ENCODE measurements at places on chromosomes 3 and 15.

DNA sequence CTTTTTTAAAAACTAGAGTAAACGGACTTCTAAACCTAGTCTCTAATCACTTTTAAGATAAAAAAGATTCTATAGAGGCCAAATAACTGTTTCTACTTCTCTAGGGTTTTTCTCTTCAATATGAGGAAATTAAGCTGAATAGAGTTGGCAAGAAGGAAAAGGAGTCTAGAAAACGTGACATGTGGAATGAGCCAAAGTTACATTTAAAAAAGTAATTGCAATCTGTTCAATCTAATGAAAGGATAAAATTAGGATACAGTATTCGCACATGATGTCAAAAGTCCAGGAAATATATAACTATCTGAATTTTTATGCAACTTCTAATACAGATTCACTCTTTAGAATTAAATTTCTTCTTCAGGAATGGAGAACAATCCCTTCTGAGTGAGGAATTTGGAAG, 300.1 kb downstream of the ULK4 start:
- DNase-seq = no peak

- no peak for DNase-seq
Measured at GRCh38 chr3:177968891-177969290, 567.3 kb upstream of the KCNMB2 start.

DNA sequence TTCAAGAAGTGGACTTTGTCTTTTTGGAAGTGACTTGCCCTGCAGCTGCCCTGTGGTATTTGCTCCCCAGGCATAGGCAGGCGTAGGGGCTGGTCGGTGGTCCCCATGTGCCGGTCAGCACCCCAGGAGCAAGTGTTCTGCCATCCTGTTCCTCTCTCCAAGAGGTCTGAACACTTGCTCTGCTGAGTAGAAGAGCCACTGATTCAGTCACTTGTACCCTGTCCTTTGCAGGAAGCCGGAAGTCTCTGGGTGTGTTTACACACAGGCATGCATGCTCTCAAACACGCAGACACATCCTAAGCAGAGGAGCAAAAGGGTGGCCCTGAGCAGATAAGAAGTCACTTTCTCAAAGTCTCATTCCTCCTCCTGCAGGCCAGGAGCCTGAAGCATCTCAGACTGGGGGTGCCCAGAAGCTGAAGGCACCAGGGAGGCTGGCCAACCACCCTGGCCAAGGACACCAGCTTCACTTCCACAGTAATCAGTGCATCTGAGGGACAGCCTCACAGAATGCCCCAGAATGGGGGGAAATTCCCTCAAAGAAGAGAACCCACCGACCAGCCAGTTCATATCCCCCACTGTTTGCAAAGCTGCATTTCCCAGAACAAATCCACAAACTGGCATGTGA, 88.7 kb upstream of the POMGNT2 start:
- DNase-seq = no peak

DNA sequence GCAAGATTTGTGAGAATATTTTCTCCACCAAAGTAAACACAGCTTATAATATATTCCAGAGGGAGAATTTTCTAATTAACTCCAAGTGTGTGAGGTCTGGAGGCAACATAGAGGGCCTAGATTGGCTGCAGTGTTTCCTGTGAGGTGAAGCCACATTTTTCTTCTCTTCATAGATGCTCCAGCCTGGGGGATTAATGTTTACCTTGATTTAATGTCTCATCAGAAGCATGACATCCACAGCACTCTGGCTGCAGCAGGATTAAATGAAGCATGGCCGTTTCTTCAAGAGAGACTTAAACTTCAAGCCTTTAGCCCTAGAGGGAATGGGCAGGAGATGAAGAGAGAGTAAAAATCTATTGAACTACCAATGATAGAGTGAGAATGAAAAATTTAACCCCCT, 137.9 kb upstream of the ZBTB20 start:
- no peak for DNase-seq

DNA sequence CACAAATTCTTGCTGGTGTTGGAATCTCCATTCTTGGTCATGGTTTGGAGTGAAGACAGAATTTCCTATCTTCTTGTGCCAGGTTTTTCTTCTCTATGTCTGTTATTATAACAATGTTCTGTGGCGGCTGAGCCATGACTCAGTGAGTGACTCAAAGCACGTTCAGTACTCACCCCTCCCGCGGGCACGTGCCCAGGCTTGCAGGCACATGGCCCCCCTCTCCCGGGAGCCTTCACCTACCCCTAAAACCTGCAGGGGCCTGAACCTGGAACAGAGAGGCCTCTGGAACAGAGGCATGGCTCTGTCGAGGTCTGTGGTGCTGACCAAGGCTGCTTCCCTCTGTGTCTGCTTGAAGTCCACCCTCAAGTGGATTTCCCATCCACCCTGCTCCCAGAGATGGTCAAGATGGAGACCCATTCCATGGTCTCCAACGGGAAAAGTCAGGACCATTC, 27.6 kb downstream of the PLXNB1 start:
- no peak for DNase-seq

DNA sequence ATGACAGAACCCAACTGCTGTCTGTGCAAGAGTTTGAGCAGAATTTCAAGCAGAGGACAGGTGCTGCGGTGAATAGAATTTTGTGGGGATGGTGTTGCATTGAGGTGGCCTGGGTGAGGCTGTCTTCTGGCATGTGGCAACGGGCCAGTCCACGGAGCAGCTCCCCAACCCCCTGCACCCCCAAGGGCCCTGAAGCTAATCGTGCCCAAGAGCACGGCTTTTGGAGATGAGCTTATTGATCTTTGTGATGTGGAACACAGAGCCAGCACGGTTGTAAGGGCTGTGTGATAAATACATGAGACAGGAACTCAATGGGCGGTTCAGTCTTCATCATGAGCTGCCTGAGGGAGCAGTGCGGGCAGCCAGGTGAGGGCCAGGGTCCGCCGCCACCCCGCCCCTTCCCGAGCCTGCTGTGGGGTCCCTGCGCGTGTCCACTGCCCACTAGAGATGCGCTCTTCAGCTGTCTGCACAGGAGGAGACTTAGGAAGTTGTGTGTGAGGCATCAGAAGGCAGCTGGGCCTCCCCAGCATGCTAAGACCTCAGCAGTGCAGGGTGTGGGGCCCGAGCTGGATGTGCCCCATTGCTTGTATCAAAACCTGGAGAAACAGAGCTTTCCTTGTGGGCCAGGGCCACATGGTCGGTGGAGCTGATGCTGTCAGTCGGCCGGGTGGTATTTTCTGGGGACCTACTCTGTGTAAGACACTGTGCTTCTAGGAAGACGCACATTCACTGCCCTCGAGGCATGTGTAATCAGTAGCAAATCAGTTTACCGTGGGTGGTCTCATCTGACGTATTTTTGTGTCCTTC, 90.5 kb downstream of the CHRNA7 start:
- DNase-seq = no peak

- no peak for DNase-seq
Measured at GRCh38 chr3:33115024-33115768, 1.4 kb downstream of the CRTAP start.

DNA sequence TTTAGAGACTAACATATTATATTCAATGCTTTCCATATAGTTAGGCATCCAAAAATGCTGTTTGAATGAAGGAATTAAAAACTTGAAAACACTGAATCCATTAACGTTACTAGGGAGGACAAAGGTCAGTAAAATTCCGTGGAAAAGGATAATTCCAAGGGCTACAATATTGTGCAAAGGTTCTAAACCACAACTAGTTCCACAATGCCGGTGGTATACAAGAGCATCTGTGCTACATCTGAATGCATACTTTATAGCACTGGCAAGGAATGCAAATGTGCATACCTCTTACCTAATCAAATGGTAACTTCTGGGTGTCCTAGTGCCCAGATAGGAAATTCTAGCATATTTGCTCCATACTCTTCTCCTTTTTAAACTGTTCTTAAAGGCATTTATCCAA, 2.2 kb downstream of the ICE2 start:
- DNase-seq = no peak

DNA sequence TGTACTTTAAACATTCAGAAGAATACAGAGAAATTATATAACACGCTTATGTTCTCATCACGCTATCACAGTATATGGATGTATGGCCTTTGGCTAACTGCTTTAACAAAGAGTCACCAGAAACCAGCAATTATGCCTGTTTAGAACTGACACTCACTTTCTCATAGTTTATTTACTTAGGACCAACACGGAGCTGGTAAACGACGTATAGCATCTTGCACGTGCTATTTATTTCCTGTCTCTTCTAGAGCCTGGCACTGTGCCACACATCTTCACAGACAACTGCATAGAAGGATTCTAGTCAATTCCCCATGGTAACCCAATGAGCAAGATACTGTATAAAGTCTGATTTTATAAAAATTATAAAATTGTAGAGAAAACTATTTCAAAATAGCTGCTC, 43.6 kb downstream of the TBC1D2B start:
- no peak for DNase-seq

DNA sequence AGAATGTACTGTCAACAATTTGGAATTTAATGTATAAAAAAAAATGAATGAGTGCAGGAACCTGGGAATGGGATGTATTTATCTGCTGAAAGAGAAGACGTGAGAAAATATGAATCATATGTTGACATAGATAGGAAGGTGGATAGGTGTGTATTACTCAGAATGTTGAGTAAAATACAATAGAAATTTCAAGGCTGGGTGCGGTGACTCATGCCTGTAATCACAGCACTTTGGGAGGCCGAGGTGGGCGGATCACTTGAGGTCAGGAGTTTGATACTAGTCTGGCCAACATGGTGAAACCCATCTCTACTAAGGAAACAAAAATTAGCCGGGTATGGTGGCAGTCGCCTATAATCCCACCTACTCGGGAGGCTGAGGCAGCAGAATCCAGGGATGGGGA, 202.8 kb downstream of the CADM2 start:
- no peak for DNase-seq

GRCh38 chr15:90540768-90541167, 11.0 kb downstream of the CRTC3 start:
- no peak for DNase-seq

DNA sequence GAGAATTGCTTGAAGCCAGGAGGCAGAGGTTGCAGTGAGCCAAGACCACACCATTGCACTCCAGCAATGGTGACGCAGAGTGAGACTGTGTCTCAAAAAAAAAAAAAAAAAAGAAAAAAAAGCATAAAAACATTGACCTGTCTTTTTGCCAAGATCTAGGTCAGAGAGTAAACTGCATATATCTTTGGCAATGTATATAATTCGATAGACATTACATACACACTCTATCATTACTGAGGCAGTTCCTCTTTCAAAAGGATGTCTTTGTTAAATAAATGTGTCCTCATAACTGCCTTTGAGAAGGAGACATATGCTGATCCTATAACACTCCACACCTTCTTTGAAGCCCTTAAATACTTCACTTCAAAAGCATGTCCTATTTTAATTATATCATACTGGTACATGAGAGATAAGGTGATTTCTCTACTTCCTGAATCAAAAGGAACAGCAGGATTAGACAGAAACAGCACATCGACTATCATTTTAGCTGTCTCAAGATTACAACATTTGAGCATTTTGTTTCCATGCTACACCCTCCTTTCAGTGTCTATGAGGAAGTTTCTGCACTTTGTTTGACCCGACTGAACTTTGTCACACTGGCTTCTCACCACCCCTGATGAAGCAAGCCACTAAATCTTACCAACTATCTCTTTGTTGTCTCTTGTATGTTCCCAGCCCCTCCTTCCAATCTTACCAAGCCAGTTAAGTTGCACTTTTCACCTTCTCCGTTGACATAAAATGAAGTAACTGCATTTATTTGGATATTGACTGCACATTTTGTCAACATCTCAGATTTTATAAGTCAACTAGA, 335.8 kb downstream of the MECOM start:
- no peak for DNase-seq

GRCh38 chr3:43691120-43691995, 620 bp downstream of the ABHD5 start:
- DNase-seq = peak; percentile 87

DNA sequence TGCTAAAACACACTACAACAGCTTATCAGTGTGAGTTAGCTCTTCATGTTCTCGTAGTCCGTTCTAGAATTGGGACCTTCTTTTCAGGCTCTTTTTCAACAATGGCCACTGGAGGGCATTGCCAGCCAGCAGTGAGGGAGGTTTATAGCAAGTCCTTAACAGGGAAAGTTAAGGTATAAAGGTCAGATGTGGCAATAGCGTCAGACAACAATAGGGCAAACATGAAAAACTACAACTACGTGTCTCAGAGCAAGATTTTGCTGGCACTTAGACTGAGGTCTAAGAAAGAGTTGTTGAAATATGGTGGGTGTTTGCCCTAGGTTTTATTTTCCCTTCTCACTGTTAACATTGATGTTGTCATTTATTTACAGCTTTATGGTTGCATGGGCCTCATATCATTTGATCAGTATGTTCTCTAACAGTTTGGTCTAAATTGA, 161.4 kb downstream of the GMNC start:
- peak; percentile 37 for DNase-seq

GRCh38 chr15:39115379-39116057, 465.4 kb upstream of the THBS1 start:
- no peak for DNase-seq

DNA sequence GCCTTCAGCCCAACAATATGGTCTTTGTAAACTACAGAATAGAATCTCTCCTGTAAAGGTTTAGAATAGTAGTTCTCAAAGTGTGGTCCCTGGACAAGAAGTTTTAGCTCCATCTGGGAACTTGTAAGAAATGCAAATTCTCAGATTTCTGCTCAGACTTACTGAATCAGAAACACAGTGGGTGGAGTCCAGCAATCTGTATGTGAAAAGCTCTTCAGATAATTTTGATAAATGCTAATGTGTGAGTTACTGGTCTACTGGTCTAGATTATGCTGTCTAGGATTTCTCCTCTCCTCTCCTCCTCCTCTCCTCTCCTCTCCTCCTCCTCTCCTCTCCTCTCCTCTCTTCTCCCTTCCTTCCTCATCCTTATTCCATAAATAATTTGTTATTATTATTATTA, 57.5 kb downstream of the RBMS3 start:
- no peak for DNase-seq

GRCh38 chr3:105927741-105928140, 58.9 kb upstream of the CBLB start:
- no peak for DNase-seq

GRCh38 chr15:76470691-76471090, 134.1 kb downstream of the ISL2 start:
- DNase-seq = no peak

- DNase-seq = no peak
Measured at GRCh38 chr3:46196261-46196957, 11.7 kb downstream of the CCR1 start.

- no peak for DNase-seq
Measured at GRCh38 chr3:197362081-197362480, 63.7 kb upstream of the DLG1 start.
